ENCODE measurements at places on chromosomes 6 and 20.

DNA sequence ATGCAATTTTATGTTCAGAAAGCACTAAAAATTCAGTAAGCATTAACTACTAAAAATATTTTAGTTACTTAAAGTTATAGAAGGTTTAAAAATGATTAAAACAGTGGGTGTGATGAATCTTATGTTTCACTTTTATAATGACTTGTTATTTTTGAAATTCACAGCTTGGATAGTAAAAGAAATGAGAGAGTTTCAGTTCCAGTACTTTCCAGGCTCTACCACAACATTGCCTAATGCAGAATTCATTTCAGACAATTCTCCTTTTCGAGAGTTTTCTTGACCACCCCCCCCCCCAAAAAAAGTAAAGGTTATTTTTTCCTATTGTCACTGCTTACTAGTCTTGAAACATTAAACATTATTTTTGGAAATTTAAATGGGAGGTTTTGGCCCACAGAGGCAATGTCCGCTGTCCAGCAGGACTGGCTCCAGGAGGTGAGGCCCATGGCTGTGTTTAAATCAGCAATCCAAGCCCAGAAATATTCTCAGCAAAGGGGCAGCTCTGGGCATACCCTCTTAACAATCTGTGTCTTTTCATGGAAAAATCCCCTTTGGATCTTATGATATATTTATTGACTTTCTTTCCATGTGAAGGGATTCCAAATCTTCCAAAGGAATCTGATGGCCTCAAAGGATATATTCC is 519.9 kb downstream of the MAFB start:
- DNase-seq, result no peak

DNA sequence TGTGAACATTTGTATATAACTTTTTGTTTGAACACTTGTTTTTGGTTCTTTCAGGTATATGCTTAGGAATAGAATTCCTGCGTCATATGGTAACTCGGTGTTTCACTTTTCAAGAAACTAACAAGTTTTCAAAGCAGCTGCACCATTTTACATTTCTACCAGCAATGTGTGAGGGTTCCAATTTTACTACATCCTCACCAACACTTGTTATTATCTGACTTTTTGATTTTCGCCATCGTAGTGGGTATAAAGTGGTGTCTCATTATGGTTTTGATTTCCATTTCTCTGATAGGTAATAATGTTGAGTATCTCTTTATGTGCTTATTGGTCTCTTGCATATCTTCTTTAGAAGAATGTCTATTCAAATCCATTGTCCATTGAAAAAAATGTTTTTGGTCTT is 39.6 kb upstream of the MROH8 start:
- DNase-seq, result no peak

DNA sequence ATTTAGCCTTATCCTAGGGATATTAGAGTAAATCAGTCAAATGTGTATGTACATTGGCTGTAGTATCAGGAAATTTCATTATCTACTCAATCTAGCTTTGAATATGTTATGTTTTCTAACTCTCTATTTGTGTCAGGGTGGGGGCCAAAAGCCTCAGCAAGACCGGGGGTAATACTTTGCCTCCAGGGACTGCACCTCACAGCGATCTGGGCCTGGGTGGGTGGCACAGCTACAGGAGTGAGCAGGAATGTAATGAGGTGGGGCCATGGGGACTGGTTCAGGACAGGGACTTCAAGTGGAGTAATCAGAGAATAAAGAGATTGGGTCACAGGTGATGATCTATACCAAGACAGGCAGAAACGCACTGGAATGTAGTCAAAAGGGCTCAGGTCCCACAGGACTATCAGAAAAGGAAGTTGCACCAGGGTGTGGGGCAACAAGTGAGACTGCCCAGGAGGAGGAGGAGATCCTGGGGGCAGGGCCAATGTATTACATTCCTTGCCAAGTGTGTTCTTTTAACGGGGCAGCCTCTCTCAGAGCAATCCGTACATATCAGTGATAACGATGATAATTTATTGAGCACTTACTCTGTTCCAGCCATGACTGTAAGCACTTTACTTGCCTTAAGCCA is 54.0 kb downstream of the PIGU start:
- DNase-seq, result no peak

GRCh38 chr6:35089935-35090505 is 51.1 kb downstream of the TCP11 start:
- DNase-seq, result no peak

DNA sequence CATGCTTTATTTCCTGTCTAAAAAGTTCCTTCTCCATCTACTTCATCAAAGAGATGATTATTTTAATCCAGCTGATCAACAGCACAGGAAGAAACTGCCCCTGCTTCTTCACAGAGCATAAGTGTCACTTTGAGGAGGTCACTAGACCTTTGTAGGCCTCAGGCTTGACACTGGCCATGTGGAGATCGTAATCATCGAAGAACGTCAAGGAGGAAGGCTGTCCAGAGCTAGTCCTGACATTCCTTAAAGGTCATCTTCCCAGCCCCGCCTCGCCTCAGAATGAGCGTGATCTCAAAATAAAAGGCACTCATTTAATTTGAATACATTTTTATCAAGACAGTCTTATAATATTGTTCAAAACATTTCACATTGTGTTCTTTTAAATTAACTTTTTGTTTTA is 445.7 kb upstream of the CDH4 start:
- no peak for DNase-seq

- peak; percentile 13 for DNase-seq
Observed at GRCh38 chr6:42359021-42359420, 92.7 kb downstream of the TRERF1 start.

DNA sequence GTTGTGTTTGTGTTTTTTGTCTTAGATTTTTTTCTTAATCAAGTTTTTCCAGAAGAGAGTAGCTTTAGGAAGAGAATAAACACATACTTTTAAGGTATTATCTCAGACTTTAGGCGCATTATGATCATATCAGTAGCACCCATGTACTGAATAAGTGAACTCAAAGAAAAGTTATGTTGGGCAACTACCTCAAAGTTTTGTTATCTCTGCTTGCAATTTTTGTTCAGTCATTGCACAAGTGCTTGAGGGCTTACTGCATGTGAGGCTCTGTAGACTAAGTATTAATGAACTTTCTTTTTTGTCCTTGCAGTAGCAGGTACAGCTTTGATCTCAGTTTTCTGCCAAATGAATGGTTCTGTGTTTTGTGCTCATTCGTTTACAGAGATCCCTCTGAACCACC is 189.0 kb downstream of the SLC16A10 start:
- DNase-seq, result no peak

DNA sequence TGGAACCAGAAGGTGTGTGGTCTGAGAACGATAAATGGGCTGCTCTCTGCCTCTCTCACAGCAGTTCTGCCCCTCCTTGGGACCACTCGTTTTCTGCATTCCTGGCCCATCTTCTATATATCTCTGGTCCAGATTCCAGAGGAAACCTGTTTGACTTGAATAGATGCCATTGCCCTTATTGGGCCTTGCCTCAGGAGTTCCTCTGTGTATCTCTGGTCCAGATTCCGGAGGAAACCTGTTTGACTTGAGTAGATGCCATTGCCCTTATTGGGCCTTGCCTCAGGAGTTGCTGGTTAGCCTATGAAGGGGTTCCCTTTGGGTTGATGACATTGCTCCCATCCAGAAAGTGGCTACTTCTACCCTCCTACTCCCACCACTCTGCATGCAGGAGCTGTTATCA is 189.4 kb downstream of the SLC16A10 start:
- DNase-seq, result no peak

- no peak for DNase-seq
Observed at GRCh38 chr6:7257521-7258230, 55.3 kb downstream of the SSR1 start.

GRCh38 chr6:33344701-33345697 is 27.5 kb upstream of the ZBTB22 start:
- DNase-seq, result peak; percentile 35

- no peak for DNase-seq
Observed at GRCh38 chr6:169959136-169960002, 207.9 kb downstream of the ERMARD start.

GRCh38 chr6:108635505-108636226 is 74.9 kb downstream of the FOXO3 start:
- DNase-seq, result no peak

GRCh38 chr6:131825946-131826345 is 18.1 kb downstream of the ENPP1 start:
- DNase-seq, result peak; percentile 3

GRCh38 chr20:35616465-35617396 is 1.1 kb downstream of the SPAG4 start:
- peak; percentile 86 for DNase-seq

DNA sequence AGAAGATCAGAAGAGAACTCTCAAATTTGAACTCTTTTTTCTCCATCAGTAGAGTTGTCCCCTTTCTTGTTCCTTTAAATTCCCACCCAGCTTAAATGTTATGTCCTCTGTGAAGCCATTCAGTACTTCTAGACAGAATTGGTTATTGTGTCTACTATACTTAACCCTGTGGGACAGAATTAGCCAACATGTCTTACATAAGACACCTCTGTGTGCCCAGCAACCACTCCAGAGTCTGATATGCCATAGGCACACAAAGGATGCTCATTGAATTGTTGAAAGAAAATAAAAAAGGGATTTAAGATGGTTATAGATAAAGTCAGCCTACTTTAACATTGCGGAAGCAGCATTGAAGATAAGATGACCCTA is 77.0 kb upstream of the LTV1 start:
- no peak for DNase-seq

DNA sequence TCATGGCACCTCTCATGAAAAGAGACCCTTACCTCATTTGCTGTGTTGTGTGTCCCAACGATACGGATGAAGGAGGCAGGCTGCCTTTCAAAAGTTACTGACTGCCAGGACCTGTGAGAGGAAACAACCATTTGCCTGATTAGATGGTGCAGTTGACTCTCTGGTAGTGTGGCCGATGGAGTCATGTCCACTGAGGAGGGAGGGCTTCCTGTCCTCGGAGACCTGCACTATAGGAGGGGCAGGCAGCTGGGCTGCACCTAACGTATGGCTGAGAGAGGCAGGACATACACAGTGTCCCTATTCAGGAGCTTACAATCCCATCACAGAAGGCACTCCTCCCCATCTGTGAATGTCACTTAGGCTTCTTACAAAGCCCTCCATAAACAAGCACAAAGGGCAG is 373.0 kb downstream of the ZFAND3 start:
- DNase-seq, result no peak

- DNase-seq, result no peak
Observed at GRCh38 chr6:74857157-74857556, 348.7 kb downstream of the COL12A1 start.

GRCh38 chr6:108285381-108285780 is 9.5 kb upstream of the AFG1L start:
- no peak for DNase-seq

- no peak for DNase-seq
Observed at GRCh38 chr6:85672623-85673022, 29.9 kb upstream of the SYNCRIP start.

DNA sequence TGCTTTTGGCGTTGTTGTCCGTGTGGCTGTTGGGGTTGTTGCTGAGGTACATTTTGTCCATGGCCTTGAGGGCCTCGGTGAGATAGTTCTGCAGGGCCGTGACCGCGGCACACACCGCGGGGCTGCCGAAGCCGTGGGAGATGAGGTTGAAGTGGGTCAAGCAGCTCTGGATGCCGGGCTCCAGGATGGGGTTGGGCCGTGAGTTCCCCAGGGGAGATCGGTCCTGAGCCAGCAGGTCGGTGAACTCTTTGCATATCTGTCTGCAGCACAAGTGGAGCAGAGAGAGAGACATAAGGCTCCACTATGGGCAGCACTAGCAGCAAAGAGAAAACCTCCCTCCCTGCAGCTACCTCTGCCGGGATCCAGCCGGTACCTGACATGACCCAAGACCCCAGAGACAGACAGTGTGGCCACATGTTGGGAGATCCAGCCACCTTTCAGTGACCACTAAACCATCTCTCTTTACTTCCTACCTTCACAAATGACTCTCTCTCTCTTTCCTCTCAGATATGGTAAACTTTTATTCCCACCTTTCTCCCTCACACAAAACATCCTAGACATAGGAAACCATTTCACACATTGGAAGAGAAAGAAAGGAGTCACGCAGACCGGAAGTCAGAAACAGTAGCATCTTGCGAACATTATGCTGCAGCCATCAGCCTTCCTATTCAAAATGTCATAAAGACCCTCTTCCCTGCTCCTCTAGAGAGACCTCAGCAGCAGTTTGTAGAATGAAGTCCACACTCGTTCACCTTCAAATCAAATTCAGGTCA is 16.2 kb downstream of the TFAP2A start:
- DNase-seq, result no peak

GRCh38 chr6:132087391-132087790 is 136.2 kb upstream of the CCN2 start:
- DNase-seq, result no peak

- DNase-seq, result no peak
Observed at GRCh38 chr6:140641412-140641811, 1267.0 kb upstream of the CITED2 start.

DNA sequence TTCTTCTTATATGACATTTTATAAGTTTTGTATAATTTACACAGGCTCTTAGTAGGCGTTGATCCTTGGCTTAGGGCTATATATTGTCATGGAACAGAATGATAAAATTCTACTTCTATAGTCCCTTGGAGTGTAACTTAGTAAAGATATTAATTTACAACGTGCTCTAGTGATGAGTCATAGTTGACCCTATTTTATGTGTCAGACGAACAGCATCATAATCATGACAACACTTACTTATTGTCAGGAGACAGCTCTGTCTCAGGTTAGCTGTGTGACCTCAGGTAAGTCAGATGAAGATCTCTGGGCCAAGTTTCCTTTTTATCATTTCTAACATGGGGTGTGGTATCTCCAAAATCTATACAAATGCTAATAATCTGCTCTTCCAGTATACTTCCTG is 473.5 kb downstream of the UTRN start:
- DNase-seq, result no peak

DNA sequence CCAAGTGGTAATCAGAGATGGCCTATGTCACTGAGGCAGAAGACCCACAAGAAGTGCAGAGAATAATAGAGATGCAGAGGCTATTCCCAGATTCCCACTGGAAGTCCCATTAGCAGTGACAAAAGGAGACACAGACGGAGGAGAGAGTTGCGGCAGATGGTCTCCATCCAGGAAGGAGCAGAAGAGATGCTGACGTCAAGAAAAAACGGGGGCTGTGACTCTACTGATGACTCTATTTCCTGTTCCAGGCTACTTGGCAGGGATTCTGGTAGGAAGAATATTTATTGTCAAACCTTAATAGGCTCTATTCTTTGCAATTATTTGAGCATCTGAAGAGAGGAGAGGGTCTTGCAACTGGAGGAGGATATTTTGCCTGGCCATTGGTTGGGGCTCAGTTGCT is 246.0 kb upstream of the ECI2 start:
- no peak for DNase-seq

DNA sequence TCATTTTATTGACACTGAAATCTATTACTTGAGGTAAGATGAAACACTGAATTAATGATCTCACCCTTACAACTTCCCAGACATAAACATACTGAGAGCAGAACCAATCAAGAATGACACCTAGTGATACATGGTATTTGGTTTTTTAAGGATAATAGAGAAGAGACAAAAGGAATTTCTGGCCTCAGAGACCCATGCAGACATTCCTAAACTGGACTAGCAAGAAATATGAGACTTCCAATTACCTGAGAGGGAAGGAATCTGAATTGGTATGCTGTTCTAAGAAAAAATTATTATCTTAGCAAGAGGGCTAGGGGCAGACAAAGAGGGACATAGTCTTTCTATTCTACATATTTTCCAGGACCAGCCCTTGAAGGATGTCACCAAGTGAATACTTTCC is 141.1 kb downstream of the BMP5 start:
- no peak for DNase-seq

- DNase-seq, result no peak
Observed at GRCh38 chr20:12053353-12053752, 135.7 kb downstream of the BTBD3 start.
